ENCODE measurements at places on chromosomes 4 and X.

DNA sequence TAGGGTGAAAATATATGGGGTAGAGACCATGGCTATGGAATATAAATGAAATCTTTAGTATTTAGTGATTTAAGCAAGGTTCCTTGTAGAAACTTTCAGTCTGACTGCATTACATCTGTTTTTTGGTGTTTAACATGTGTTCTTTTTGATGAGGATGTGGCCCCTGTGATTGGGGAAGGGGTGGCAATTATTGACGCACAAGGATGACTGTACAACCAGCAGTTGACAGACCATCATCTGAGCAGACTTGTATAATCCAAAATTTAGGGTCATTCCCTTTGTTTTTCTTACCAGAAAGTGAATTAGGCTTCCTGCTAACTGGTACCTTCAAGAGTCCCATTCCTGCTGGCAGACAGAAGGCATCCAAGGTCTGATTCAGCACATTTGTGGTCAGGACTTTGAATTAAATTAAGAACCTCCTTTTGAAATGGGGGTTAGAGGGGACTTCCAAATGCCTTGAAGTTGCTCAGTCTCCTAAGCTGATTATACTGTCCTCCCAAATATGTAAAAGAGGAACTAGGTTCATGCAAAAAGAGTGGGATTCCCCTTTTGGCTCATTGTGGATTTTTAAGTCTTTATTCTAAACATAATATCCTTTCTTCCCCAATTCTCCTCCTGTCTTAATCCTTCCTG lies 112.4 kb upstream of the CXCL13 start:
- no peak for DNase-seq

- peak; percentile 2 for DNase-seq
These were observed 895 bp downstream of the USP51 start for GRCh38 chrX:55488593-55489313.

- no peak for DNase-seq
These were observed 21.1 kb upstream of the CXCL2 start for GRCh38 chr4:74120086-74120485.

DNA sequence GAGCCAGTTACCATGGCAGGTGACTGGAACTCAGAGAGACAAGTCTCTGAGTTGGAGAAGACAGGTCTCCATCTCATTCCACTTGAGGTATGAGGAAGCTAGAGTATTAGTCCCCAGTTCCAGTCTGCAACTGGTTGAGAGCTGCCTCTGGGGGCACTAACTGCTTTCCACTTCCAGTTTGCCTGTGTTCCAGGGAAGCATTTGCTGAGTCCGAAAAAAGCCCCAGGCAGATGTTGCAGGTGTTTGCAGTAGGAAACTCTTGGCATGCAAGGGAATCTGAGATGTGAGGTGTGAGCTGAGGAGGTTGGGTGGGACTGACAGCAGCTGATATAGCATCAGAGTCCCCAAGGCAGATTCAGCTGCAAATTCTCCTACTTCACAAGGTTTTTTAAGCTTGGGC lies 272.2 kb upstream of the CASK start:
- no peak for DNase-seq

DNA sequence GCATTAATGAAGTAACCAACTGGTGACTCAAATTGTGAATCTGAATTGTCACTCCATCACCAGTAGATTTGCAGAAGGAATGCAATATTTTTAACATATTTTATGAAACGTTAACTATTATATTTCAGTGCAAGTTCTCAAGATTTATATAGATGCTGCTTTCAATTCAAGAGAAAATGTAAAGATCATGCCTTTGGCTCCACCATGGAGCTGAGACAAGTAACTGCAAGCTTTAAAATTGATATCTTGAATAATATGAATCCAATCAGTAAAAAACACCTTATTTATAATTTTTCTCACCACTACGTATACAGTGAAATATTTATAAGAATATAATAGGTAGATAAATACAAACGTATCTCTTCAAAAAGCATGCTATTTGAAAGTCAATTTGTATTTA lies 27.8 kb upstream of the GALNTL6 start:
- no peak for DNase-seq

DNA sequence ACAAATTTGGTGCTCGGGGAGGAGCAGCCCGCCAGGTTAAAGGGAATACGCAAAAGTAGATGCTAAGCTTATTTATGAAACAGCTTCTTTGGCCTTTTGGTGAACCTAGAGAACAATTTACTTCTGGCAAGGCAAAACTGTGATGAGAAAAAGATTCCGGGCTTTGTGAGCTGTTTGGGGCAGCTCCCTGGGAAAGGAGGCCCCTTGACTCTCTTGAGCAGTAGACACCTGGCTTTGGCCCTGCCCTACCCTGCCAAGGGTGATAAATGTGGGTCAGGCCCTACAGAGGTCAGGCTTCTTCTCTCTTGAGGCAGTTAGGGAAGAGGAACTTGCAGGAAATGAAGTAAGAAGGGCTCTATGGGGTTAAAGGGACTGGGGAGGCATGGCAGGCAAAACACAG lies 509.6 kb downstream of the MID1IP1 start:
- no peak for DNase-seq

DNA sequence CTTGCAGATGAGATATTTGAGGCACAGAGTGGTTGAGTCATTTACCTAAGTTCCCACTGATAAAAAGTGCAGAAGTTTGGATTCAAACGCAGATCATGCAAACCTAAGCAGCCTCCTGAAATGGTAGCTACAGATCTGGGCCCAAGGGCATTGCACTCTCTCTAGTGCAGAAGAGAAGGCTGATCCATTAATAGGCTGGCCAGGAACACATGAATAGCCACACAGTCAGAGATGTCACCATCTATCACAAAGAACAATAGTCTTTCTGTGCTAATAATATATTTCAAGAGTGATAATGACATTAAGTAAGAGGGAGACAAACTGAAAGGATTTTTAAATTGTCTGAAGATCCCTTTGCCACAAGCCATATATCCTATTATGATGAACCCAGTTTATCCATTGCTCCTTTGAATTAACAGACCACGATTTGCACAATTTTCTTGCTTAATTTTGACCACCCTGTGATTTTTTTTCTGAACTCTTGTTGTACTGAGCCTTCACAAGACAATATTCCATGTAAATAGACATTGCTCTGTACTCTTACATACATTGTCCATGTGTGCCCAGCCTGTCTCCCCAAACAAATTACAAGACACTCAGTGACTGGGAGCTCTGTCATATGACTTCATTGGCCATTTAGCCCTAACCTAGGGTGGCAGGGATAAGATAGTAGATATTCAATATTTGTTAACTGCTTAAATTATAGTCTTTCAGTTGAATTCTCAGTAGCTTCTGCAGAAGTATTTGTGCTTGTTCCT lies 112.4 kb upstream of the RBPJ start:
- DNase-seq = no peak

- DNase-seq = no peak
These were observed 32.8 kb downstream of the HTT start for GRCh38 chr4:3107271-3107670.

- DNase-seq = no peak
These were observed 14.6 kb upstream of the IL13RA2 start for GRCh38 chrX:115031989-115032388.

Data from activated CD8-positive, alpha-beta memory T cell treated with anti-CD3 and anti-CD28 coated beads for 48 hours (primary cell).